ENCODE measurements at places on chromosomes 7 and 10. TPM values are rescaled to one million over a fixed set of nuclear protein-coding genes. Genes with fewer than 3 reads are reported as not detected.

The NUTM2E gene
- 0.12 TPM for total RNA-seq

The CCDC146 gene
- total RNA-seq, result 2.7 TPM

The CALCR gene
- not detected for total RNA-seq

The SSC4D gene
- 0.42 TPM for total RNA-seq

The SVIL gene
- 43.3 TPM for total RNA-seq

The SORCS1 gene
- total RNA-seq, result 0.54 TPM

Measured in MCF 10A (cell line).